ENCODE measurements at places on chromosomes 13 and 19.

DNA sequence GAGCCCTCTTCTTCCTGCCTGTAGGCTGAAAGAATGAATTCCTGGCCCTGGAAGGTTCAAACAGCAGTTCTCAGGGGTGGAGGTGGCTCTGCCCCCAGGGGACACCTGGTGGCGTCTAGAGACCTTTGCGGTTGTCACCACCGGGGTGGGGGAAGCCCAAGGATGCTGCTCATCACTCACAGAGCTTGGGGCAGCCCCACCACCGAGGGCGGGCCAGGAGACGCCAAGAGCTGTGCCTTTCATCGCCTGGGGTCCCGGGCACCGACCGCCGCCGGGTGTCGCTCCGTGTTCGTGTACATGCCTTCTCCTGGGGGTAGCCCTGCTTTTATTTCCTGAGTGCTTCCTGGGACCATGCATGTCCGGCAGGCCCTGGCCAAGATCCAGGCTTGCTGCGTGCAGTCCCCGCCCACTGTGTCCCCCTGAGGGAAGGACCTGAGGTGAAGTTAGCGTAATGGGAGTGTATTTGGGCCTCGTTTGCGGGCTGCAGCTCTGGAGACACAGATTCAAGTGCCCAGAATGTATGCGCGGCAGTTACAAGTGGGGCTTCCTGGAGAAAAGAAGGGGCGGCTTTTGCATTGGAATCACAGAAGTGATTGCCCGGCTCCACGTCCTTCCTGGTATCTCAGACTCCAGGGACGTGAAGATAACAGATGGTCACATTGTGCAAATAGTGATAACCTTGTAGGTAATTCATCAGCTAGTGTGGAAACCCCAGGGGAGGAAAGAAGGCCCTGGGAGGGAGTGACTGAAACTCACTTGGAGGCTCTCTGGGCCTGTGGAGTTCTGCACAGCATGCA, 7.8 kb downstream of the DOT1L start:
- DNase-seq = no peak

DNA sequence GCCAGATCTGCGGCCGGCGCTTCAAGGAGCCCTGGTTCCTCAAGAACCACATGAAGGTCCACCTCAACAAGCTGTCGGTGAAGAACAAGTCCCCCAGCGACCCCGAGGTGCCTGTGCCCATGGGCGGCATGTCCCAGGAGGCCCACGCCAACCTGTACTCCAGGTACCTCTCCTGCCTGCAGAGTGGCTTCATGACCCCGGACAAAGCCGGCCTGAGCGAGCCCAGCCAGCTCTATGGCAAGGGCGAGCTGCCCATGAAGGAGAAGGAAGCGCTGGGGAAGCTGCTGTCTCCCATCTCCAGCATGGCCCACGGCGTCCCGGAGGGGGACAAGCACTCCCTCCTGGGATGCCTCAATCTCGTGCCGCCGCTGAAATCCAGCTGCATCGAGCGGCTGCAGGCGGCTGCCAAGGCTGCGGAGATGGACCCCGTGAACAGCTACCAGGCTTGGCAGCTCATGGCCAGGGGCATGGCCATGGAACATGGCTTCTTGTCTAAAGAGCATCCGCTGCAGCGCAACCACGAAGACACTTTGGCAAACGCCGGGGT, 72.6 kb downstream of the ZNF536 start:
- no peak for DNase-seq

- no peak for DNase-seq
Observed at GRCh38 chr19:38951187-38951586, 20.4 kb downstream of the MRPS12 start.

GRCh38 chr19:5949792-5950305, 28.1 kb downstream of the RANBP3 start:
- DNase-seq = no peak

GRCh38 chr13:99988529-99989275, 7.1 kb downstream of the ZIC2 start:
- no peak for DNase-seq

DNA sequence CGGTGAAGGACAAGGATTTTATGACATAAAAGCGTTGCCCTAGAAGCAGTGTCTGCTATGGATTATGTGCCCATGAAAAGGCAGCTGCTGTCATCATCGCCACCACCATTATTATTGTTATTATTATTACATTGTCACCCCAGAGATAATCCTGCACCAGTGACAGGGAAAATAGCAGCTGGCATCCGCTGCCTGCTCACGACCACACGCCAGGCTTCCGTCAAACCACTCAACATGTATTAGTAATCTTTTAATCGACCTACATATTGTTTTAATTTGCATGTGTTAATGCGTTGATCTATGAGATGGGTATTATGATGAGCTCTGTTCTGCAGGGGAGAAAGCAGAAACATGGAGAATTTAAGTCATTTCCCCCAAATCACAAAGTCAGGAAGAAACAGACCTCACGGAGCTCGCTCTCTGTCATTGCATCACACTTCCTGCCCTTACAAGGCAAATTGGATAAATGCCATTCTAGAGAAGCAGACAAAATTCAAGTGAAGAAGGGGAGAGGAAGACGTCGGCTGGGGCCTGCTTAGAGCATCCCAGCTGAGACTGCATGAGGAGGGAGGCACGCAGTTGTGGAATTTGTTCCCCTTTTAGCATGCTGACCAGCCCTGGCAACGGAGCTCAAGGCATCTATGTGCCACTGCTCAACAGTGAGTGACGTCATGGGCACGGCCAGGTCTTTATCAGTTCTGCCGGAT, at the start of gene FFAR3:
FFAR3 (plus strand) TSS at position 594 of the 707 bp plus-strand sequence. CDS start 431 bp downstream, outside the sequence.
- peak; percentile 54 for DNase-seq

DNA sequence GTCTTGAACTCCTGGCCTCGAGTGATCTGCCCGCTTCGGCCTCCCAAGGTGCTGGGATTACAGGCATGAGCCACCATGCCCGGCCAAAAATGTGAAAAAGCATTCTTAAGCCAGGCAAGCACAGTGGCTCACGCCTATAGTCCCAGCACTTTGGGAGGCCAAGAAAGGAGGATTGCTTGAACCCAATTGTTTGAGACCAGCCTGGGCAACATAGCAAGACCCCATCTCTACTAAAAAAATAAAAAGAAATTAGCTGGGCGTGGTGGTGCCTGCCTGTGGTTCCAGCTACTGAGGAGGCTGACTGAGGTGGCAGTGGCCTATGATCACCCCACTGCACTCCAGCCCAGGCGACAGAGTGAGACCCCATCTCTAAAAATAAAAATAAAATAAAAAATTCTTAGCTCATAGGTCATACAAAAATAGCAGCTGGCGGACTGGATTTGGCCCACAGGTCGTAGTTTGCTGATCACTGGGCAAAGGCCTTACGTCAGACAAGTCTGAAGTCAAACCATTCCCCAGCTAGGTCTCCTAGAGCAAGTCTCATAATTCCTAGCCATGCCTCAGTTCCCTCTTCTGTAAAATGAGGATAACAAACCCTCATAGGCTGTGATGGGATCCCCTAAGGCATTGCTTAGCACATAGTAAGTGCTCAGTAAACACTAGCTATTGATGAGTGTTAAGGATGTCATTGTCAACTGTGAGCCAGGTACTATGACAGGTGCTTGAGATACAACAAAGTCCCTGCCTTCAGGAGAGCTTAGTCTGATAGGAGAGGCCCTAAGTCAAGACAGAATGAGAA, 36.0 kb downstream of the INSR start:
- no peak for DNase-seq

- no peak for DNase-seq
Observed at GRCh38 chr13:37984357-37984756, 114.8 kb upstream of the TRPC4 start.

- DNase-seq = no peak
Observed at GRCh38 chr13:30037306-30037705, 186.9 kb upstream of the UBL3 start.

DNA sequence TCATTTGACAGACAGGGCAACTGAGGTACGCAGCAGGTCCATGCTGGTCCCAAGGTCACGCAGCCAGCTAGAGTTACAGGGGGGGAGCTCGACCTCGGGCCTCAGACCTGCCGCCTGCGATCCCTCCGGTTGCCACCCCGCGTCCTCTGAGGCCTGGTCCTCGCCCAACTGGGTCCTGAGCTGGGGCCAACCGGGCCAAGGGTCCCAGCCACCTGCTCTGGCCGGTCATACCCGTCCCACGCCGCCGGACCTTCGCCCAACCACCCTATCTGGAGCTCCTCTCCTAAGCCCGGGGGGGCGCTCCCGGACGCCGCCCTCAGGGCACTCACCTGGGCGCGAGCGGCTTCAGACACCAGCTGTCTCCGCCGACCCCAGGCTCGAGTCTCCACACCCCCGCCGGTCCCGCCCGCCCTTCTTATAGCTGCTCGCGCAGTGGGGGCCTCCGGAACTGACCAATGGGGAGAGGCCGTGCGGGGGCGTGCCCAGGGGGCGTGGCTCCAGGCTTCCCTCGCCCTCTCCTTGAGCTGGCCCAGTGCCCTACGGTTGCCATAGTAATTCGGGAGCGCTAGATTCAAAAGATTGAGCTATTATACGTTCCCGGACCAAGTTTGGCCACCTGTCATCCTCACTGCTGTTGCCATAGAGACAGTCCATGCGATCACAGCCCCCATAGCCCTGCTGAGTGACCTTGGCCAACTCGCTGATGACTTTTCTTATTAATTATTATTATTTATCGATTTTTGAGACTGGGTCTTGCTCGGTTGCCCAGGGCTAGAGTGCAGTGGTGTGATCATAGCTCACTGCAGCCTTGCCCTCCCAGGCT, at the start of gene PLIN5:
PLIN5 (minus strand) TSS at position 389 of the 823 bp plus-strand sequence. CDS start 1,150 bp downstream, outside the sequence.
- peak; percentile 34 for DNase-seq

GRCh38 chr13:113895436-113895835, 31.6 kb upstream of the GAS6 start:
- DNase-seq = no peak

DNA sequence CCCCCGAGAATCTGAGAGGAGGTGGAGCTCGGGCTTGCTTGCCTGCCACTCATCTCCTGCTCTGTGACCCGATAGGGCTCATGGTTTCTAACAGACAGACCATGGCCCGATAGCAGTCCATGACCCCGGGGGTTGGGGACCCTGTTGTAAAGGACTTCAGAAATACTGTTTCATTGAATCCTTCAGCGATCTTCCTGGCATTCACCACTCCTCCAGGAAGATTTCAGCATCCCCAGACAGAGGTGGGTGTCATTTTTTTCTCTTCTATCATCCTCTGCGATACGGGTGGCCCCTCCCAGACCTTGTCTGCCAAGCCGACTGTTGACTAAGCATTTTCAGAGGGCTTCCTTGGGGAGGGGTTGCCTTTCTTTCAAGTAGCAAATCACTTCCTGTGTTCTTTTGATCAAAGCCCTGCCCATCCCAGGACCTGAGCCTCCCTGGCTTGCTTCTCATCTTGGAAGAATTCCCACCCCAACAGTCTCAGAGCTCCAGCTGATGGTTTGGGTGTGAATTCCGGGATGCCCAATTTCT, 1.7 kb downstream of the MYO1F start:
- DNase-seq = no peak

DNA sequence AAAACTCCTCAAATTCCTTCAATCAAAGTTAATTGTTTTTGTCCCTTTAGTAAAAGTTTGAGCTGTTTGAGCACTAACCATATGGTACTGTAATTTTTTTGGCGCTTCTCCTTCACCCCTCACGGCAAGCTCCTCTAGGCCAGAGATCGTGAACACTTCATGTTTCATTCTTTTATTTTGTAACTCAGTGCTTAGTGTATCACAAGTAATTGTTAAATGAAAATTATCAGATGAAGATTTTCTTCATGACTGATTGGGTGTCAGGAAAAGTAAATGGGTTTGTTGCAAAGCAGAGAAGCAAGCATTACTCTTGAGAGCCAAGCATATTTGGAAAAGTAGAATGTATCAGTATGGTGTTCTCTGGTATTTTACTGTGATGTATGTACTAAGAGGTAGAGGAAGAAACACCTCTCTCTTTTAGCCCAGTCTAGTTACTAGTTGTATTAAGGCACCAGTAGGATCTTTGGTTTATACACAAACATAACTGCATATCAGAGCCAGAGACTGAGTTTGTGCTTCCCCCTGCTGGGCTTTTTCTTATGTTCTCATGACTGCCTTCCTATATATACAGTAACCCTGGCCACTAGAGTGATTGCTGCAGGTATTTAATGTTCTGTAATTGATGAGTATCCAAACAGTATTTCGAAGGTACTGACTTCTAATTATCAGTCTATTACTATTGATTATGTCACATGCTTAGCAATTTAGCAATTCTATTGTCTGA, 202.3 kb upstream of the KLHL1 start:
- peak; percentile 14 for DNase-seq

GRCh38 chr13:48514793-48515192, 18.1 kb downstream of the RCBTB2 start:
- DNase-seq = no peak

DNA sequence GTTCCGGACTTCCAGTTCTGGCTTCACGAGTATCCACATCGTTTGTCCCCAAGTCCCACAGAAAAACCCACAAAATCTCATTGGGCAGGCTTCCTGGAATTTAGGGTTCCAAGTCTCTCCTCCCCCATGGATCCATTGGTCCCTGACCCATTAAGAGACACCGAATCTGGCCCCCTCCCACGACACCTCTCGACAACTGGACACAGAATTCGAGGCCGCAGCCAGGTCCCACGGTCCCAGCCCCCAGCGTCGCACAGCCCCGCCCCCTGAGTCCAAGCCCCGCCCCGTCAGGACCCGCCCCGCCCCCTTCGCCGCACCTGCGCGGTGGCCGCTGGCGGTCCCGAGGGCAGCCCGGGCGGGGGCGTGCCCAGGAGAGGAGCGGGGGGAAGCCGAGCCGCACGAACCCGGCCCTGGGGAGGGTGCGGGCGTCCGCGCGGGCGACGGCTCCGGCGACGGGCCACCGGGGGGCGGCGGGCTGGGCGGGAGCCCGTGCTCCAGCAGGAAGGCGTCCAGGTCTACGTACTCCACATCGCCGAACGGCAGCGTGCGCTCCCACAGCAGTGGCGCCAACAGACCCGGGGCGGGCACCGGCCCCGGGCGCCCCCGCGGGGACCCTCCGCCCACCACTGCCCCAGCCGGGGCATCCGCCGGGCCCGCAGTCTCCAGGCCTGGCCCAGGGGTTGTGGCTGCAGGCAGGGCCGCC, 1.8 kb downstream of the DBP start:
- peak; percentile 65 for DNase-seq

GRCh38 chr13:83248751-83249150, 633.5 kb downstream of the SLITRK1 start:
- DNase-seq = no peak

GRCh38 chr19:40213882-40214570, 4.2 kb downstream of the TTC9B start:
- DNase-seq = no peak

- DNase-seq = no peak
Observed at GRCh38 chr19:40614622-40615411, 13.6 kb downstream of the LTBP4 start.

GRCh38 chr13:95023405-95023804, 277.8 kb downstream of the ABCC4 start:
- no peak for DNase-seq

DNA sequence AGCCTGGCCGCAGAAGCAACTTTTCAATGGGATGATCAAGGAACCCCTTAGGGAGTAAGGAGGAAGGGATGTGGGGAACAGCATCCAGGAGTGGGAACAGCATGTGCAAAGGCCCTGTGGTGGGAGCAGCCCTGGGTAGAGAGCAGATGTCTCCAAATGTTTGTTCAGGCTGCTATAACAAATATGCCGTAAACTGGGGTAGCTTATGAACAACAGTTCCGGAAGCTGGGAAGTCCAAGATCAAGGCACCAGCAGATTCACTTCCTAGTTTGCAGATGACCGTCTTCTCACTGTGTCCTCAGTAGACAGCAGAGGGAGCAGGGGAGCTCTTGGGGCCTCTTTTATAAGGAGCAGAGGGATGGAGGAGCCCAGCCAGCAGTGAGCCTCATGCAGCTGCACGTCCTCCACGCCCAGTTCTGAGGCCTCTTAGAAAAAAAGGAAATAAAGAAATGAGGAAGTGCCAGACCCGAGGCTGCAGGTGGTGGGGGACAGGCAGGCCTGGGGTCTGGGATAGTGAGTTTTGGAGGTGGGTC, 4.2 kb upstream of the LRRC25 start:
- peak; percentile 66 for DNase-seq

GRCh38 chr13:48568370-48569103, 35.7 kb upstream of the RCBTB2 start:
- no peak for DNase-seq

- DNase-seq = no peak
Observed at GRCh38 chr19:40797963-40798682, 868 bp upstream of the EGLN2 start.

Measured in globus pallidus (tissue), 1 donor.